ENCODE measurements at places on chromosomes 5 and 9.

DNA sequence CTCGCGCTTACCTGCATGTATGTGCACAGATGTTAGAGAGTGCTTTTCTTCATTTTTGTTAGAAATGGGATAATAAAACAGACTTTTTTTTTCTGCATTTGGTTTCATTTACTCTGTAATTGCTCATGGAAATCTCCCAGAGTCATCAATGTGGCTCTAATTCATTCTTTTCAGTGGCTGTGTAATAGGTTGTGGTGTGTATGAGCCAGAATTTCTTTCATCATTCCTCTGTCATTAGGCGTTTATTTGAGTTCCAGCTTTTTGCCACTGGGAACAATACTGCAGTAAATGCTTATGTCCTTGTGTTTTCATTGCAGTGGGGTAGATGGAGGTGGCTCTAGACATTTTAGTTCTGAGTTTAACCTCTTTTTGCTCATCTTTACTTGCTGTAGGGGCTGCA, 118.9 kb downstream of the NXNL2 start:
- ATAC-seq, result no peak

GRCh38 chr9:1007312-1007711, 30.9 kb downstream of the DMRT3 start:
- ATAC-seq, result no peak

GRCh38 chr9:80836013-80836412, 853.3 kb downstream of the TLE1 start:
- ATAC-seq, result no peak

- ATAC-seq, result no peak
Measured at GRCh38 chr9:89825669-89826068, 220.9 kb downstream of the GADD45G start.

- no peak for ATAC-seq
Measured at GRCh38 chr9:89882930-89883361, 278.1 kb downstream of the GADD45G start.

DNA sequence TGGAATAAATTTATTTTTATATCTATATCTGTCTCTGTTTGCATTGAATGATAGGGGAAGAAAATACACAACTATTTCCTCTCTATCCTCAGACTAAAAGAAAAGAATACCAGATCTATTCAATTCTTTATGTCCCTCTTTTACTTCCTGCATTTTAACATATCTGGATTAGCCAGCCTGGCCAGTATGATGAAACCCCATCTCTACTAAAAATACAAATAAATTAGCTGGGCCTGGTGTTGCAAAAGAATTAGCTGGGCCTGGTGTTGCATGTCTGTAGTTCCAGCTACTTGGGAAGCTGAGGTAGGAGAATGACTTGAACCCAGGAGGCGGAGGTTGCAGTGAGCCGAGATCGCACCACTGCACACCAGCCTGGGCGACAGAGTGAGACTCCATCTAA, 182.0 kb downstream of the LURAP1L start:
- ATAC-seq, result no peak

GRCh38 chr5:176352116-176352878, 9.3 kb downstream of the KIAA1191 start:
- ATAC-seq, result no peak

- no peak for ATAC-seq
Measured at GRCh38 chr9:137262909-137263285, 7.8 kb downstream of the NELFB start.

DNA sequence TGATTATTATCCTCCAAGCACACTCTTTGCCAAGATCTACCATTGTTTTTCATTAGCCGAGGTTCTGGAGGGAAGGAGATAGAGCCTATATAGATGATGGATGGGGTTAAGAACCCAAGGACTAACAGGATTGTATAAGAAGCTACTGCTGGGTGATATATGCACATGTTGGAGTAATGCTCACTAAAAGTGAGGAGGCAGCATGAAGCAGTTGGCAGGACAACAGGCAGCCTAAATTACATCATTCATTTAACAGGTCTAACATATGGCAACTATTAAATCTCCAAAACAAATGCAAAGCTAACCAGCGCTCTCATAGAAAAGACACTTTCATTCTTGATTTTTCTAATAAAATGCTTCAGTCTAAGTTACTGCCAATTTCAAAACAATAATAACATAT, 293.2 kb downstream of the EPB41L4A start:
- no peak for ATAC-seq

DNA sequence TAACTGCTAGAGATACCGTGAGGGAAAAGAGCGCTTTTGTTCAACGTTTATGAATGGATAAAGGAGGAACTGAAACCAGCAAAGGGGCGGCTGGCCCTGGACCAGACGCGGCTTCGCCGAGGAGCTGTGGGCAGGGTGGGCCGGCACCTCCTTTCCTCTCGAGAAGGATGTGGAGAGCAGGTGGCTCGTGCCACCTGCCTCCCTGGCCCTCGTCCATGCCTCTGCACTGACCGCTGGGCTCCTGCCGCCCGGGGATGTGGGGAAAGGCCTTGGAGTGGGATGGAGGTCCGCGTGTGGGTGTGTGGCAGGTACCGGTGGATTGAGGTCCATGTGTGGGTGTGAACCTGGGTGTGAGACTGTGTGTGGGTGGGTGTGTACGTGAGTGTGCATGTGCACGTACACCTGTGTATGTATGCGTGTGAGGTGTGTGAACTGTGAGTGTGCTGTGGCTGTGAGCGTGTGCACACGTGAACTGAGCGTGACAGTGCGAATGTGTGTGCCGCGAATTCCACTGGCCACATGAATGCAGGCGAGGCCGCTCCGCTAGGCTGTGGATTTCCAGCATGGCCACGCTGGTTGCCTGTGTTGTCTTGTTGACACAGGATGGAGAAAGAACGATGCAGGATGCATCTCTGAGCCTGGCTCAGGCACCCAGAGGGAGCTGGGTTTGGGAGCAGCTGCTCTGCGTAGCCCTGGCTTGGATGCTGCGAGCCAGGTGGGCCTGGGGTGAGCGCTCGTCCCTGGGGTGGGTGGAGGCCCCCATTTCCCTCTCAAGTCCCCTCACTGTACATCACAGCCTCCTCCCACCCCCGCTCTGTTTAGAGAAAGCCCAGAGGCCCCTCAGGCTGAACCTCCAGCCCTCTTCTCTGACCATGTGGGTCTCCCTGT, 4.4 kb upstream of the CEP72 start:
- no peak for ATAC-seq

DNA sequence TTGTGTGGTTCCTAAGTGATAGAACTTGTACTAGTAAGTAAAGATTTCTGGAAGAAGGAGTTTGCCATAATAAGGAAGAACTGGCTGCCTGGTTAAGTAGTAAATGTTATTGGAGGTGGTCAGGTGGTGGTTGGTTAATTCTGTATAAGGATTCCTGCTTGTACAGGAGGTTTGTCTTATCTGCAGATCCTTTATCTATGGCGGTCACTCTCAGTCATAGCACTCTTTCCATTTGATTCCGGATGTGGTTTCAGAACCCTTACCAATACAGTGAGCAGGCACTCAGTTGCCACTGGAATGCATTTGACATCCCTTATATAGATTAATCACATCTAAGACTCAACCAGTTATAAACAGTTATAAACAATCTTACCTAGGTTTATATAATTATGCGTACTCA, 50.3 kb downstream of the RAD50 start:
- peak; percentile 65 for ATAC-seq

DNA sequence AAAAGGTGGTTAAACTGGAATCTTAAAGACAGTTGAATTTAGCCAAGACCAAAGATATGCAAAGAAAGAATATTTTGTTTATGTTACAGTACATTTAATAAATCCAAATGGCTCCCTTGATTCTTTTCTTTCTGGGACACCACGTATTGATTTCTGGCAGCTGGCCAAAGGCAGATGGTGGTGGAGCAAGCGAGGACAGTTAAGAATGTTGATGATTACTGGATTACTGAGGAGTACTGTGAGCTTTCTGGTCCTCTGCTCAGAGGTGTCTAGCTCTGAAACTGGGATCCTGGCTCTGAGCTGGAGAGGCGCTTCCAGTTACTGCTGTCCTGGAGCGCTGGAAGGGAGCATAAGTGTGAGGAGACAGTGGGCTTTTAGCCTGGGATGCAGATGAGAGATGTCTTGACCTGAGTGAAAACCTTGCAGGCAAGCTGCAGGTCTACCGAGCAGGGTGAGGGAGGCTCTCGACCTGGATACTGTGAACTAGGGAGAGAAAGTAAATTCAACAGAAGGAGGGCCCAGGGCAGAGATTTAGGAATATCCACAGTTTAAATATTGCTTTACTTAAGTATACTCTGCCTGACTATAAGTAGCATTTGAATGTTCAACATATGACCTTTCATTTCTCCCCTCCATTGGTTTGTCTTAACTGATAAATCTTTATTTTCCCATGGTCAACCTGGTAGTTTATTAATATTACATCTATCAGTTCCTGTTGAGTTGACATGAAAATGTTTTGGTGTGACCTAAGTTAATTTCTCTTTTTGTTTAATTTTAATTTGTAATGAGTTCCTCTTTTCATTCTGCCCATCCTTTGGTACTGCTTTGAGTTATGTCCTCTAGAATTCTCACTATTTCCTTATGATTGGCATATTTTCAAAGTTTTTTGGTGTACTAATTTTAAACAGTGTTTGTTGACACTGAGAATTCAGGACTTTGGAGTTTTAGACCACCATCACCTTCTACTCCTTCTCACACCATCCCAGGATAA, 3.7 kb downstream of the SYK start:
- ATAC-seq, result no peak

- ATAC-seq, result no peak
Measured at GRCh38 chr5:81184749-81185110, 48.4 kb upstream of the CKMT2 start.

DNA sequence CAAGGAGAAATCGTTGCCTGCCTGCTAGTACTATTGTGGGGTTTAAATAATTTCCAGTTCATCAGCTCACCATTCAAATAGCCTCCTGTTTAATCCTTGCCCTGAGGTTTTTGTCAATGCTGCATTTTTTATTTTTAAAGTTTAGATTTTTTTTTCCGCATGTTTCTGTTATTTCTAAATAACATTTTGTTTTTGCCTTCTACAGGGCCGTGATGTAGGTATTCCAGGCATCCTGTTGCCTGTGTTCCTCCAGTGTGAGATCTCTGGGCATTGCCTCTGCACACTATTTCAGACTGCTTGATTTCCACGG, 124.3 kb downstream of the HSD17B3 start:
- ATAC-seq, result no peak

GRCh38 chr9:17315341-17315740, 180.5 kb downstream of the CNTLN start:
- ATAC-seq, result no peak

DNA sequence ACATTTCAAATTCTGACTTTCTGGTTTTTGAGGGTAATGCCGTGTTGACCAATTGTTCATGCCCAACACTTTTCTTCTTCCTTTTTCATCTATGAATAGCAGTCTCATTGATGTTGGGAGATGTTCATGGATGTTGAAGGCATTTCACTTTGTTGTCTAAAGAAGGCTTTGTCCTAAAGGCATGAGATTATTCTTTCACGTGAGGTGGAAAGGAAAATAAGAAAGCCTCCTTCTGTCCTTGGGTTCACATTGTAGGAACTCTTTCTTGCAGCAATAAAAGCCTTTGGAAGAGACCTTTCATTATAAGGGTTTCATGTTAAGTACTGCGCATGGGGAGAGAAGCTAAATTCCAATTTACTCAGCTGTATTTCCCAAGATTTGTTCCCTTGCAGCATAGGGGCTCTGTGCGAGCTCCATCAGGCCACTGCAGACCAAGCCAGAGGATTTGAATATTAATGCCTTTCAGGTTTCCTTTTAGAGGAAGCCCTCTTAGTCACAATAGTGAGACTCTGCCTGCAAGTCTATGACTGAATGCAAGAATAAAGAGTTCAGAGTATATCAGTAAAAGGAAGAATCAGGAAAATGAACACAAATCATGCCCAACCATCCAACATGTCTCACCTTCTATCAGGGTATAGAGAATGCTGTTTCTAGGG, 274.6 kb downstream of the TMEM38B start:
- ATAC-seq, result no peak

- peak; percentile 74 for ATAC-seq
Measured at GRCh38 chr9:130866474-130866965, 30.1 kb downstream of the QRFP start.

Measured in activated T-helper 17 cell treated with anti-CD3 and anti-CD28 coated beads, Interleukin-2, amount 50 U/mL, for 72 hours (primary cell).